Activated CD8-positive, alpha-beta memory T cell treated with anti-CD3 and anti-CD28 coated beads for 1 hour (primary cell): ENCODE measurements at places on chromosomes 7 and 10.

GRCh38 chr7:14765731-14766130 lies 136.8 kb downstream of the DGKB start:
- DNase-seq: no peak

GRCh38 chr7:94436018-94436604 lies 41.4 kb downstream of the COL1A2 start:
- peak; percentile 25 for DNase-seq

- no peak for DNase-seq
These were observed 7.1 kb upstream of the MGMT start for GRCh38 chr10:129459762-129460539.

GRCh38 chr7:44050915-44051560 lies 6.5 kb downstream of the DBNL start:
- DNase-seq: no peak

GRCh38 chr10:54478601-54479000 lies 322.4 kb downstream of the PCDH15 start:
- DNase-seq: no peak

DNA sequence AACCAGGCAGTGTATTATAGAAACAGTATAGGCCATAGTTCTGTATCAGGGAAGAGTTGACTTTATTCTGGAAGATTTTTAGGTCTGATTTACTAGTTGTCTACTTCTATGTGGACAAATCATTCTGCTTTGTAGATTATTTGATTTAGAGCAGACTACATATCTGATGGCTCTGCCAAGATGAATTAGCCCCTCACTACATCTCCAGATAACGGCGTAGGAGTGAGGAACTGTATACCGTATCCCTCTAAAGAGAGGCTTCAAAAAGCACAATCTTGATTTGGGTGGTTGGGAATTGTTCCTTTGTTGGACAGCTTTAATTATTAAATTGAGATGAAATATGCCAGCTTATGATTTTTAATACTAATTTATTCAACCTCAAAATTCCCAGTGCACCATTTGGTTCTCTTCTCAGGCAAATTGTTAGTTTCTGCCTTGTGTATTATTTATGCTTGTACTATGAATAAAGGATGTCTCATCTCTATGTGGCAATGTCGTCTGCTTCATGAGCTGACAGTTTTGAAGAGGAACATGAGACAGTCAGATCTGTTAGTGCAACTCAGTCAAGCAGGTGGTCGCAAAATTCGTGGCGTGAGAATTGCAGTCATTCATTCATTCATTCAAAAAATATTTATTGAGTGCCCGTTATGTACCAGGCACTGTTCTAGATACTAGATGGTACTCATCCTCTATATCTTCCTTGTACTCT lies 422.8 kb downstream of the EXOC4 start:
- DNase-seq: no peak

DNA sequence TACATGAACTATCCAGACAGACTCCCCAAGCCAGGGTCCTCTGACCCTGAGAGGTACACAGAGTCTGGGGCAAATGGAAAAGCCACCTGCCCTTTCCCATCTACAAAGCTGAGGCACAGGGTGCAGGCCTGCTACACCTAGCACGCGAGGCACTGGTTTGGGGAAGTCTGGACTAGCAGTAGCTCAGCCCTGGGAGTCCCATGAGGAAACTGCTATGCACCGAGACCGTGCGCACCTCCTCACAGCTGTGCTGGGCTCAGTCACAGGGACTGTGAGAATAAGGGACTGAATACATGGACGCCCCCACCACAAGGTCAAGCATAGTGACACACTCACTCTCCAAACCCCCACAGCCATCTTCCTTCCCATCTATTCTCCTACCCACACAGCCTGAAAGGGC lies 8.2 kb downstream of the MAT1A start:
- DNase-seq: no peak

DNA sequence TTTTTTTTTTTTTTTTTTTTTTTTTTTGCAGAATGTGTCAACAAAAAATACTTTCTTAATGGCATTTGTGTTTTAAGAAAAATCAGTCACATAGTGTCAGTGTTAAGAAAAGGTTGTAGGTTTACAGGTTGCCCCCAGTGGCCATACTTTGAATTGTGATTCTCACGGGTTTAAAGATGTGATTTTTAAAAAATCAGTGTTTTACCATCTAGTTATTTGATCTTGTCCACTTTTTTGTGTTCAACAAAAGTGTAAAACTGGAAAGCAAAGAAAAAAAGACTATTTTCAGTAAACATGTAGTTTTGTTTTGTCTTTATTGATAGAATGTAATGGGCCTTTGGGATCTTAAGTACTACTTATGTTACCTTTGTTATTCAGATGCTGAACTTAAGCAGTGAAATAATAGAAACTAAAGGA lies 25.7 kb downstream of the SUV39H2 start:
- DNase-seq: no peak

DNA sequence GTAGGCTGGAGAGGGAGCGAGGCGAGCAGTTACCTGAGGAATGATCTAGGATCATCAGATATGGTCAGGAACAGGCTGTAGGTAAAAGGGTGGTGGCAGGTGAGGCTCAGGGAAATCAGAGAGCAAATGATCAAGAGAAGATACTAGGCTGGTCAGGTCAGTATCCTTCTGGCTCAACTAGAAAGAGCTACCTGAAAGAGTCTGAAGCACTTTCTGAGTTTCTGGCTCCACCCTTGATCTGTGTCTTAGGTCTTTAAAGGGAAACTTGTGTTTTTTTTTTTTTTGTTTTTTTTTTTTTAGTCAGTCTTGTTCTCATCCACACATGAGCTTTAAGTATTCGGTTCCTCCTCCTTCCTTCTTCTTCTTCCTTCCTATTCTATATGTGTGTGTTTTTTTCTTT lies 10.5 kb downstream of the ADAM22 start:
- no peak for DNase-seq

- no peak for DNase-seq
These were observed 66.4 kb downstream of the HK1 start for GRCh38 chr10:69344591-69345252.

- no peak for DNase-seq
These were observed 164.1 kb upstream of the CDCA7L start for GRCh38 chr7:22109761-22110160.

GRCh38 chr7:48130658-48131108 lies 40.6 kb upstream of the ABCA13 start:
- no peak for DNase-seq

- no peak for DNase-seq
These were observed 350.1 kb downstream of the KIF20B start for GRCh38 chr10:90051474-90051873.

DNA sequence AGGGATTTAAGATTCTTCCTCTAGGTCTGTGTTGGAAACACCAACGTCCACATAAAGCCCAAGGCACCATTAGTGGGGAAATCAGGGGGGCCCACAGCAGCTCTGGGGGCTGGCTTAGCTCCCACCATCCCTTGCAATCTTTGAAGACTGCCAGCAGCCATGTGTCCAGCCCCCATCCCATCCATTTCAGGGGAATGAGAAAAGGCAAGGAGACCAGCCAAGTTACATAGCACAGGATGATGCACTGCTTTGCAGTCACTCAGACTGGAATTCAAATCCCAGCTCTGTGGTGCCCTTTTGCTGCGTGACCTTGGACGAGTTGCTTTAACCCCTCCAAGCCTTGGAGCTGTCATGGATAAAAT lies 108.9 kb upstream of the ZMIZ1 start:
- DNase-seq: no peak

DNA sequence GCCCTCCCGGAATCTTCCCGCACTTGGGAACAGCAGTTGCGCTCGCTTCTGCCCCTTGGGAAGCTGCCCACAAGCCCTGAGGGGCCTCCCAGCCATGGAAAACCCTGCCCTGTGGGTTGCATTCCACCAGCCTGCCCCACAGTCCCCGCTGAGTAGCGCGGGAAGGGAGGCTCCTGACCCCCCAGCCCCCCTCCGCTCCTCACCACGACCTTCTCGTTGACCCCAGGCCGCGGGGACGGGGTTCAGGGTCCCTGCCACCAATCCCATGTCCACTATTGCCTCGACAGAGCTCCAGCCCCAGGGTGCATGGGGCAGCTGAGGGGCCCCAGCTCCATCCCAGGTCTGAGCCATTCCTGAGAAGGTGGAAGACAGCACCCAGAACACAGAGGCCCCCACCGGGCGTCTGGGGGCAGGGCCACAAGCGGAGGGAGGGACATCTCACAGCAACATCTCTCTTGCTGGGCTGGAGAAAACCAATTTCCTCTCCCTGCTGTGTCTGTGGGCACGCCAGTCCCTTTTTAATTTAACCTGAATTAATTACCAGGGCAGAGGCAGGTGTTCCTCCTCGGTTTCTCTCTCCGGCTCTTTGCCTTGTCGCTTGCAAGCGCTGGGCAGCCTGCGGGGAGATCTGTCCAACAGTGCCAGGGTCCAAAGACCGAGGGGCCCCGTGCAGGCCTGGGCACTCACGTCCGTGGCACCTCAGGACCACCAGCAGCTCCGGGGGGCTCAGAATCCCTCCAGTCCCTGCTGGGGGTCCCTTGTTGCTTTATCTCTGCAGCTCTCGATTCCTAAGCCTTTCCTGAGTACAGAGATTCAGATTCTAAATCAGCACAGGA lies 57.9 kb downstream of the FOXL3 start:
- no peak for DNase-seq

- no peak for DNase-seq
These were observed 8.9 kb downstream of the ANKMY2 start for GRCh38 chr7:16636555-16637101.

- DNase-seq: no peak
These were observed 167.5 kb downstream of the PRKAG2 start for GRCh38 chr7:151709141-151710038.

GRCh38 chr7:121574109-121574508 lies 178.0 kb upstream of the FAM3C start:
- no peak for DNase-seq

DNA sequence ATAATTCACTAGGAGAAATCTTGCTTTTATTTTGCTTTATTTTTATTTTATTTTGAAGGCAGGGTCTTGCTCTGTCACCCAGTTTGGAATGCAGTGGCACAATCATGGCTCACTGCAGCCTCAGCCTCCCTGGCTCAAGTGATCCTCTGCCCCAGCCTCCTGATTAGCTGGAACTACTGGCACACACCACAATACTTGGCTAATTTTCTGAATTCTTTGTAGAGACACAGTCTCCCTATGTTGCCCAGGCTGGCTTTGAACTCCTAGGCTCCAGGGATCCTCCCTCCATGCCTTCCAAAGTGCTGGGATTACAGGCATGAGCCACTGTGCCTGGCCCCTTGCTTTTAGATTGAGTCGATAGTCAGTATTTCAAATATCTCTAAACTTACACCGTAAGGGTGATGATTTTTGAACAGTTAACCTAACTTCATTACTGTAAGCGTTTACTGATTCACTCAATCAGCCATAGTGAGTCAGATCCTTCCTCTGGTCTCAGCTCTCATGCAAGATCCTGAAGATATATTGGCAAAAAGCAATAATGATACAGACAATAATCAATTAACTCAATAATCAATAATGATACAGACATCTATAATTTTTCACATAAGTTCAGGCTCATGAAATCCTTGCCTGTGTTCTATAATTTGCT lies 239.5 kb downstream of the KIAA1217 start:
- no peak for DNase-seq

GRCh38 chr7:81499262-81500116 lies 270.4 kb downstream of the HGF start:
- no peak for DNase-seq

DNA sequence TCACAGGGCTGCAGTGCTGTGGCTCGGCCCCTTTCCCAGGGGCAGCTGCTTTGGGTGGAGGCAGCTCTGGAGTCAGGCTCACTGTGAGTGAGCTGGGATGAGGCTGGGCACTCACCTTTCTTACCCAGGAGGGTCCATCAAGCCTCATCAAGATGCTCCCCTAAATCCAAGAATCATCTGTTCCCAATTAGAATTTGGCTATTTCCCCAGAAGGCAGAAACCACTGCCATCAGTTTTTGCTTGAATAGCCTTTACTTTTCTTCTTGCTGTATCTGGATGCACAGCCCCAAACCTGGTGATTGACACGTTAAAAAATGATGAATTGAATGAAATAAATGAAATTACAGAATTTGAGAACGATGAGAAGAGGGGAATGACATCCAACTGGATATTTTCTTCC lies 74.3 kb upstream of the LYZL1 start:
- no peak for DNase-seq

DNA sequence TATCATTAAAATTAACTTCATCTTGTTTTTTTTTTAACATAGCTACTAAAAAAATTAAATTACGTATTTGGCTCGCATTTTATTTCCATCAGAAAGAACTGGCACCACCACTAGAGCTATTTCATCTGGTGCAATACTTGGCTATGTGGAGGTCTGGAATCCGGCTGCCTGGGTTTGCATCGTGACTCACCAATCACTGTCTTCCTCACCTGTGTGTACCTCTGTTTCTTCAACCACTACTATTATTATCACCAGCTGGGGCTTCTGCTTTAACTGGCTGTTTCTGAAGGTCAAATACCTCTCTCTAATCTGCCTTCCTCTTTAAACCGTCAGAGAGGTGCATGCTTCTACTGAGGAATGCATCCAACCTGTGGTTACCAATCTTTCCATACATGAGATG lies 6.5 kb downstream of the WDR91 start:
- no peak for DNase-seq

DNA sequence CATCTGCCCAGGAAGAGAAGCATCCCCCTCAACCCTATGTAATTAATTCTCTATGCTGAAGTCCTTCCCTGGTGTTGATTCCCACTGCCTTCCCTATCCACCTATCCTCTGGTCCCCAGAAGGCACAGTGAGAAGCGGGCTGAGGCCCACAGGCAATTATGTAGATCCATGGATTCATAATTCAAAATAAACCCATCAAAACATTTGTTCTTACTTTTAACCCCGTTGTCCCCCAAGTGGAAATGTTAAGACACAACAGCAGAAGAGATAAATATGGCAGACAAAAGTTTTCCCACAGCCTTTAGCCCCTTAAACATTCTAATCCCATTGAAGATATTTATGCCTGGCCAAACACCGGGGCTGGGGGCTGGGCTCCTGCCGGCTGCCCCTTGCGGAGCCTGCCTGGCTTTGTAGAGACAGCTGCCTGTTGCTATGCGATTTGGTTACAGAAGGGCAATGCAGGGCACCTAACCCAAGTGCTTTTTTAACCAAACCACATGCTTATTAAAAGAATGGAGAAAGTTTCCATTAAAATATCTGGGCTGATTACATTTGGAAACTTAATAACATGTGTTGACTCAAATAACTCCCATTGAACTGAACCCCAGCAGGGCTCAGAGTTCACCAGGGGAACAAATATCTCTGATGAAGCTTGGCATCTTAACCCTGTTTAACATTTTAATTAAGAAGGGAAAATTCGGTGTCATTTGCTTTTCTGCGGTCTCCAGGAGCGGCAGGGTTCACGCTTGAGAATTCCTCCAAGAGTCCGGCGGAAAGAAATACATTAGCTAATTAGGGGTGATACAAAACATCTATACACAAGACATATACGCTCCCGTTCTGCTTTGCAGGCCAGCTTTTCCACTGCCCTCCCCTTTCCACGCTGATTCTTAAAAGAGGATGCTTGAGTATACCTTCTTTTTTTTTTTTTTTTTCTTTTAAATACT lies 110.8 kb upstream of the FGFR2 start:
- DNase-seq: no peak

DNA sequence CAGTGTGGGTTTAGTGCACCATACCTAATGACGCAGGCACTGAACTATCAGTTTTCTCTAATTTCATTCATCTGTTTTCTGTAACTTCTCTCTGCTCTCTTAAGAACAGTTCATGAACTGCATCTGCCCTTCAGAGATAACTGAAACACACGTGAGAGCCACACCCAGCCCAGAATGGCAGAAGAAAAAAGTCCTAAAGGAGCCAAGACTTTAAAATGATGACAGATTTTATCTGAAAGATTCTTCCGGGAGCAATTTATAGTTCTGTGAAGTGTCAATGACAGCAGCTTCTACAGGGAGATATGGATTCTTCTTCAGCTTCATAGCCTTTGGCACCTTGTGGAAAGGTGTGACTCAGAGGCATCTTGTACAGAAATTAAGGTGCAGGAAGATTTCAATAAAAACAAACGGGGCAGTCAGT lies 211.5 kb upstream of the SLC26A5 start:
- DNase-seq: no peak
